ENCODE measurements at places on chromosomes 6 and 20.

DNA sequence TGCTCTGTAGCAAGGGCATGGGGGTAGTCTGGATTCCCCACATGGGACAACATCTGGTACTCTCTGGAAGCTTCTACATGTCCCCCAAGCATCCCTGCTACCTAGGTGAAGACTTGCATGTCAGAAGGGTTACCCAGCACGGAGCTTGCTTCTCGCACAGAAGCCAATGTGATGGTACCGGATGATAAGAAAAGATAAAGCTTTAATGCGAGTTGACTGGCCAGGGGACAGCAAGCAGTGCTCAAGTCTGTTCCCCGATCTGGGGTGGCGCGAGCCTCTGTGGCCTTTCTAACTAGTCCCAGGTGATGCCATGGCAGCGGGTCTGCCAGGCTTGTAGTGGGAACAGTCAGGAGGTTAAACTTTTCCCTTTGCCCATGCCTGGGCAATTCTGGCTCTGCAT is 70.0 kb upstream of the TIAM2 start:
- DNase-seq, result no peak

DNA sequence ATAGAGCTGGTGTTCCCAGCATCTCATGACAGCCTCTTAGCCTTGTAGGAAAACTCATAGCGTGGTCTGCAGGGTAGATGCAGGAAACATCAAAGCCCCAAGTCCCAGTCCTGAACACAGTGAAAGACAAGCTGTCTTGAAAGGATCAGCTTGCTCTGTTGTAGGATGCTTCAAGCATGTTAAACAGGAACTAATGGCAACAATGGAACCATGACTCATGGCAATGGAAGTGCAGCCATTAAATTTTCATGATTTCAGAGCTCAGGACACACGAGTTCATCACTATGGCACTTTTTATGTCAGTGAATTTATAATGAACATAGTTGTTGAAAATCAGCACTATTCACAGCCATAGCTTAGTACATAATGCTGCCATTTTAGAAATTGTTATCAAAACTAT is 367.7 kb downstream of the KIF16B start:
- no peak for DNase-seq

DNA sequence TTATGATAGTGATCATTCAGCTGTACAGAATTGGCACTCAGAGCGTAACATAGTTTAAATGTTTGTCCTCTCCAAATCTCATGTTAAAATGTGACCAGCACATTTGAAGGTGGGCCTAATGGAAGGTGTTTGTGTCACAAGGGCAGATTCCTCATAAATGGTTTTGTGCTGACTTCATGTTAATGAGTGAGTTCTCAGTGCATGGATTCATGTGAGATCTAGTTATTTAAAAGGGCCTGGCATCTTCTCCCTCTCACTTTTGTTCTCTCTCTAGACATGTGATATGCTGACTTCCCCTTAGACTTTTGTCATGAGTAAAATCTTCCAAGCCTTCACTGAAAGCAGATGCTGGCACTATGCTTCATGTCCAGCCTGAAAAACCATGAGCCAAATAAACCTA is 452.4 kb upstream of the PTCHD4 start:
- no peak for DNase-seq

DNA sequence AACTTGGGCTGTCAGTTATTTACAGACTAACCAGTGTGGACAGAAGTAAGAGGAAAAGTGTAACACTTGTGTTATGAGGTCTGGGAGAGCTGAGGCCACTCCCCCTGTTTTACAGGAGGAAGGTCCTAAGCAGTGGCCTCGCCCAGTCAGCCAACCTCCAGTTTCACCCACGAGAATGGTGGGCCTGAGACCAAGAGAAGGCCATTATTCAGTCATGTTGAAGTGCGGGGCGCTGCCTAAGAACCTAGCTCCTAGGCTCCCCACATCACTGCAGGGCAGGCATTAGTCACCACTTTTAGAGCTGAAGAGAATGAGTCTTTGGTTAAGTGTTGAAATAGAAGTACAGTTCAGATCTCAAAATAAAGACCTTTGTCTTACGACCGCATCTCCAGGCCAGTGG is 27.9 kb downstream of the CDYL start:
- no peak for DNase-seq

DNA sequence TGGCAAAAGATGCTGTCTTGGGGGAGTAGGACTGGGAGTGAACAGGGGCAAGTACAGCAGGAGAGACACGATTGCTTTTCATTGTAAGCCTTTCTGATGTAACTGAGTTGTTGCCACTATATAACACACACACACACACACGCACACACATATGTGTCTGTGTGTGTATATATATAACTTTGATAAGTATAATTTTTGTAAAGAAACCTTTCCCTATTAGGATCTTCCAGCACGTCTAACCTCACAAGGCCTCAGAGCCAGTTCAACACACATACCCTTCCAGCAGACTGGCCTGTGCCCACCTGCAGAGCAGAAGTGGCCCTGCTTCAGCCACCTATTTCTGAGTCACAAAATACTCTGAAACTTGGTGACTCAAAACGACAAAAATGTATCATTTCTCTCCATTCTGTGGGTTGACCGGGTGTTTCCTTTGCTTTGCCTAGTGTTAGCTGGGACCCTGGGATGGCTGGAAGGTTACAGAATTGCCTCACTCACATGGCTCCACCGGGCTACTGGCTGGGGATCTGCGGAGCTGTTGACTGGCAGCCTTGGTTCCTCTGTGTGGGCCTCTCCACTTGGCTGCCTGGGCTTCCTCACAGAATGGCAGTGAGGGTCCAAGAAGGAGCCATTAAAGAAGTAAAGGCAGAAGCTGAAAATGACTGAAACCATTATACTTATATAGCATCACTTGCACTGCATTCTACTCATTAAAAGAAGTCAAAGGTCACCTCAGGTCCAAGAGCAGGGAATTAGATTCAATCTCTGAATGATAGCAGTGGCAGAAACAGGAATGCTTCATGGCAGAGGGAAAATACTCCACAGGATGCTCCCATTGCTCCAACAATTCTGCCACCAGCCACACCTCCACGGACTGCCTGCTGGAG is 126.4 kb downstream of the BANF2 start:
- DNase-seq, result no peak

- DNase-seq, result no peak
Measured at GRCh38 chr6:170288091-170288631, 2.7 kb downstream of the DLL1 start.

DNA sequence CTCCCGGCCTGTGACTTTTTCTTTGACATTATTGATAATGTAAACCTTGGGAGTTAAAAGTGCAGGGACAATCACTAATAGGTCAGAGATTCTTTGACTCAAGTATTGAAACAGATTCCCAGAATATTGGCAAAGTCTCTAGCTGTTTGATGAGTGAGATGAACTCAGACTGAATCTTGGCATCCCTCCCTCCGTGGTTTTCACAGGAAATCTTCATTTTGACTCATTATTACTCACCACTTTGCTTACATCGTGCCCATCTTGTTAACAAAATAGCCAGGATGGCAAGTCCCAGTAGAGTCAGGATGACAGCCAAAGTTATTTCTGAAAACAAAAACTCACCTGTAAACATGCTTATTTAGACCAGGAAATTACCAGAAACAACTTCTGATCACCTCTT is 2.0 kb downstream of the TSBP1 start:
- DNase-seq, result no peak

- no peak for DNase-seq
Measured at GRCh38 chr6:7127680-7128079, 19.9 kb downstream of the RREB1 start.

GRCh38 chr6:135305684-135306083 is 124.6 kb downstream of the MYB start:
- DNase-seq, result no peak

- DNase-seq, result no peak
Measured at GRCh38 chr6:39439342-39440038, 117.0 kb upstream of the KCNK16 start.

GRCh38 chr20:38108986-38109541 is 56.0 kb downstream of the TGM2 start:
- no peak for DNase-seq

GRCh38 chr6:130848945-130849344 is 21.7 kb downstream of the SMLR1 start:
- DNase-seq, result no peak

- DNase-seq, result no peak
Measured at GRCh38 chr6:129353067-129353466, 356.9 kb downstream of the ARHGAP18 start.

GRCh38 chr6:134651519-134651918 is 298.4 kb downstream of the ALDH8A1 start:
- no peak for DNase-seq

- no peak for DNase-seq
Measured at GRCh38 chr6:137208279-137208678, 10.9 kb downstream of the IFNGR1 start.

DNA sequence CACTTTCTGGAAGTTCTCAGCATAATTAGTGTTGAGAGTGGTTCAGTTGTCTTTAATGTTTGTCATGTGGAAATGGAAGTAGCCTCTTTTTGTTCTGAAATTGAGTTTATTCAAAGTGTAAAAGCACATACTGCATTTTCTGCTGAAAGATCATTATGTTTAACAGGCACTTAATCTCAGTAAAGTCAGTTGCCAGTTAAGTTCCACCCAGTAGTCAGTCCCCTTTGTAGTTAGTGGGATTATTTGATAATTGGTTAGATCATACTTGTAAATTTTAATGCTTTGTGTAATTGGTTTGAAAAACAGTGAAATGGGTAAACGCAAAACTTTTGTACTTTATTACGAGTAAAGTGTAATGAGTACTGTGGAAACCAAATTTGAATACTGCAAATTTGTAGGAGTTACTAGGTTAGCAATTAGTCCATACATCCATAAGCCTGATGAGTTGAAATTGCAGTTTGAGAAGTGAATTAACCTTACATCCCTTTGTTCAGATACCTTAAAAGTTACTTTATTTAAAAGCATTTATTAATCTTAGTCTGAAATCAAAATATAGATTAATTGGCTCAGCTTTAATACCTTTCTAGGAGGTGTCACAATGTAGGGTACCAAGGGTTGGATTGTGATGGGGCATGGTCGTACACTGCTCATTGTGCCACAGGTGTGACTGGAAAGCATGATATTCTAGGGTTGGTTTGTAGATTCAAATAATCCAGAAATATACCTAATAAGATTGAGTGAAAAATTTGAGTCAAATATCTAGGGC is 4.4 kb downstream of the SRSF6 start:
- DNase-seq, result no peak

DNA sequence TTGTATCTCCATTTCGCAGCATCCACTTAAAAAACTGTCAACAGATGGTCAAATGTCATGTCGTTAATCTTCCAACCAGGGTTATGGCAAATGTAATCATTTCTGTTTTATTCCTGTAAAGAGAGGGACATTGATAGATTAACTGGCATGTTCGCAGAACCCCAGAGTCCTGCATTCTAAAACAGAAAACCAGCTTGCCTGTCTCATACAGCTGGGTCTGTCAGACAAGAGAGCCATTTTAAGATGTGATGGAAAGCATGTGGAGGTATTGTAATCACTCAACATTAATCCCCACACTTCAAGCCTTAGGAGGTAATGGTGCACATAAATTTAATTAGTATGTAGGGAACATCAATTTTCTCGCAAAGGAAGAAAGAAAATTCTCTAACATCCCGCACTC is 4.4 kb downstream of the SMLR1 start:
- DNase-seq, result no peak

GRCh38 chr6:37010402-37010892 is 5.0 kb downstream of the FGD2 start:
- no peak for DNase-seq

DNA sequence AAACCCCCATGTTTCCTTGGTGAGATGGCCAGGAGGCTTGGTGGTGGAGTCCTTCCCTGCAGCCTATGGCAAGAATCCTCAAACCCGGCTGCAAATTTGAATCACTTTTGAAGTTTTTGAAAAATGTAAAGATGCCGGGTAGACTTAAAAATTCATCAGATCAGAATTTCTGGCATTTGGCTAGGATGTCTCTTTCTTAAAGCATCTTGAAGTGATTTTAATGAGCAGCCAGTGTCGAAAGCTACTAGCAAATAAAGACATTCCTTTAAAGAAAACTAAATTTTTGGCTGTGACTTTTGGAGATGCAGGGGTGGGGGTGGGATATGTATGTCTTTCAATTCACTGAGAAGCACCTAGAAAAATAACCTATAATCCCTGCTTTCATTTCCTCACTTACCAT is 25.6 kb upstream of the NOX3 start:
- DNase-seq, result no peak

GRCh38 chr6:93417421-93418013 is 1.8 kb downstream of the EPHA7 start:
- peak; percentile 64 for DNase-seq

- no peak for DNase-seq
Measured at GRCh38 chr6:6920114-6920986, 187.4 kb upstream of the RREB1 start.

GRCh38 chr20:9110365-9110764 is 41.5 kb downstream of the PLCB4 start:
- DNase-seq, result no peak

DNA sequence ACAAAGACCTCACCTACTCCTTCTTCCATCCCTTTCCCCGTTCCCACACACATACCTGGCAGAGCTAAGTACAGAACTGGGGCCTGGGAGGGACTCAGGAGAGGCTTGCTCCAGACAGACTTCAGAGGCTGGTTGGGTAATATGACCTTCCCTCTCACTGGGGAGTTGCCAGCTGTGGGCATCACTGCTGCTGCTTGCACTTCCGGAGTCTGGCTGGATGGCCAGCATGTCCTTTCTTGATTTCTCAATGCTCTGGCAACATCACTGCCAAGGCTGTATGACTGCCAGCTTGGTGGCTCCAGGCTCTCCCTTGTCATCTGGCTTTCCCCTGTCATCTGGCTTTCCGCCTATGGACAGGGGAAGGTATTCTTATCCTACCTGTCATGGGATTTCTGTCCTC is 47.8 kb downstream of the CDH22 start:
- DNase-seq, result peak; percentile 41

- no peak for DNase-seq
Measured at GRCh38 chr20:6604179-6604578, 163.3 kb upstream of the BMP2 start.

DNA sequence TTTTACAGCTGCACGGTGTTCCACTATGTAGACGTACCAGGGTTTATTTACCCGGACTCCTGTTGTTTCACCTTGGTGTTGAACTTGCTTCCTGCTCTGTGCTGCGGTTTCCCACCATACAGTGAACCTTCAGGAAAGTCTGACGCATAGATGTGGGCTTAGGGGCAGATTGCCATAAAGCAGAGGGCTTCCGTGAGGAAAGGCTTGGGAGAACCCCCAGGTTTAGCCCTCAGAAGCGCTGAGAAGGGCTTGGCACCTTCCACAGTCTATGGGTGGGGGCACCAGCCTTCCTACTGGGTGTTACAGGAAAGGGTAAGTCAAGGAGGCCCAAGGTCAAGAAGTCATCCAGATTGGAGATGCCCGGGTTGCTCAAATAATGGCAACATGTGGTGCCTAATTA is 19.2 kb upstream of the MRPS18A start:
- DNase-seq, result no peak

GRCh38 chr20:62704341-62704948 is 4.2 kb upstream of the NTSR1 start:
- peak; percentile 87 for DNase-seq

- DNase-seq, result no peak
Measured at GRCh38 chr20:54773643-54774000, 298.2 kb downstream of the DOK5 start.

GRCh38 chr6:138486249-138487101 is 12.8 kb downstream of the NHSL1 start:
- no peak for DNase-seq
